ENCODE measurements at places on chromosomes 5 and 9. TPM values are rescaled to one million over a fixed set of nuclear protein-coding genes. Genes with fewer than 3 reads are reported as not detected.

SPRY4 gene
- 5.5 TPM for total RNA-seq

ZNF883 gene
- 0.60 TPM for total RNA-seq

CMYA5 gene
- total RNA-seq, result 0.05 TPM

LOX gene
- 100 TPM for total RNA-seq

PCDHA10 gene
- total RNA-seq, result 0.17 TPM

ADGRD2 gene
- not detected for total RNA-seq

SH3GL2 gene
- total RNA-seq, result 0.17 TPM

SPINK7 gene
- not detected for total RNA-seq

ST8SIA4 gene
- 3.1 TPM for total RNA-seq

PCSK1 gene
- 0.51 TPM for total RNA-seq

SHOC1 gene
- total RNA-seq, result not detected

PNPLA7 gene
- 1.7 TPM for total RNA-seq

OR13C5 gene
- not detected for total RNA-seq

TYRP1 gene
- total RNA-seq, result 0.85 TPM

ARSI gene
- 0.68 TPM for total RNA-seq

MPDZ gene
- total RNA-seq, result 130 TPM

MED10 gene
- total RNA-seq, result 11.6 TPM

PRRX2 gene
- 1.2 TPM for total RNA-seq

TNFSF15 gene
- 2.0 TPM for total RNA-seq

MIGA2 gene
- total RNA-seq, result 34.4 TPM

FGF10 gene
- not detected for total RNA-seq
